Stimulated activated CD8-positive, alpha-beta memory T cell treated with anti-CD3 and anti-CD28 coated beads, Interleukin-7, amount 100 ng/mL, for 24 hours (primary cell): ENCODE measurements at places on chromosomes 1 and 21.

- DNase-seq, result no peak
These were observed 73.3 kb upstream of the ZC3H11B start for GRCh38 chr1:219686171-219686570.

DNA sequence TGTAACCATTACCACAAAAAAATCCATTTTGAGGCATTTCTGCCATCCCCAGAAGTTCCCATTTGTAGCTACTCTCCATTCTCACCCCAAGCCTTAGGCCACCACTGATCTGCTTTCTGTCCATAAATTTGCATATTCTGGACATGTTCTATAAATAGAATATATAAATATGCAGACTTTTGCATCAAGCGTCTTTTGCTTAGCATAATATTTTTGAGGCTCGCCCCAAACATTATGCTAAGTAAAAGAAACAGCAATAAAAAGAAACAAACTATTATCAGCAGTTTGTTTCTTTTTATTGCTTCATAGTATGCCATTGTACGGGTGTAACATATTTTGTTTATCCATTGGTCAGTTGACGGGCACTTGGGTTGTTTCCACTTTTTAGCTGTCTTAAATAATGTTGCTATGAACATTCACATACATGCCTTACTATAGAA is 7.9 kb downstream of the TFAP2E start:
- DNase-seq, result no peak

- DNase-seq, result no peak
These were observed 264.0 kb upstream of the CAMK1G start for GRCh38 chr1:209319549-209319948.

DNA sequence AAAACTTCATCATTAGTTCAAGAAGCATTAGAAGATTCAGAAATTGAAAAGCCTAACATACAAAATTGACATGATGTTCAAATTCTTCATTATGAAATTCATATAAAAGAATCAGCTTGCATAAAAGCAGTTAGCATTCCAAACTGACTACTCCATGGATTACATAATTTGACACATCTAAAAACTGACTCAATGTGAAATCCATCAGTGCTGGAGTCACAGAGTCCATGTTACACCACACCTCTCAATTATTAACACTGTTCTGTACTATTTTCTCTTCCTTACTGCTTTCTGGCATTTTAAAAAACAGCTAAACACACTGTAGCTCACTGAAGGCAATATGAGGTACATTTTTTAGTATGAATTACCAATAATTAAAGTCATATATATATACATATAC is 28.0 kb downstream of the ARHGAP29 start:
- DNase-seq, result no peak

DNA sequence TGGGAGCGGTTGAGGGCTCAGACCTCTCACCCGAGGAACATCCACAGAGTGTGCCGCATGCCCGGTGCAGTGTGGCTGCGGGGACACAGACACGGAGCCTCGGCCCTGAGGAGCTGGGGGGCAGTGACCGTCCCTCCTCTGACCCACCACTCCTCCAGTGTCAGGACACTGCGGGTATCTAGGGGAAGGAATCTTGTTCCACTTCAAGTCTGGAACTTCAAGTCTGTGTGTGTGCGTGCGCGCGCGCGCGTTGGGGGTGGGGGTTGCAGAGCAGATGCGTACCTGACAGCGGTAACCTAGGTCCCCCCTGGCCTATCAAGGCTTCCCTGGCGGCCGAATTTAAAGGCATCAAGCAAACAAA is 17.3 kb downstream of the PCSK9 start:
- DNase-seq, result no peak

DNA sequence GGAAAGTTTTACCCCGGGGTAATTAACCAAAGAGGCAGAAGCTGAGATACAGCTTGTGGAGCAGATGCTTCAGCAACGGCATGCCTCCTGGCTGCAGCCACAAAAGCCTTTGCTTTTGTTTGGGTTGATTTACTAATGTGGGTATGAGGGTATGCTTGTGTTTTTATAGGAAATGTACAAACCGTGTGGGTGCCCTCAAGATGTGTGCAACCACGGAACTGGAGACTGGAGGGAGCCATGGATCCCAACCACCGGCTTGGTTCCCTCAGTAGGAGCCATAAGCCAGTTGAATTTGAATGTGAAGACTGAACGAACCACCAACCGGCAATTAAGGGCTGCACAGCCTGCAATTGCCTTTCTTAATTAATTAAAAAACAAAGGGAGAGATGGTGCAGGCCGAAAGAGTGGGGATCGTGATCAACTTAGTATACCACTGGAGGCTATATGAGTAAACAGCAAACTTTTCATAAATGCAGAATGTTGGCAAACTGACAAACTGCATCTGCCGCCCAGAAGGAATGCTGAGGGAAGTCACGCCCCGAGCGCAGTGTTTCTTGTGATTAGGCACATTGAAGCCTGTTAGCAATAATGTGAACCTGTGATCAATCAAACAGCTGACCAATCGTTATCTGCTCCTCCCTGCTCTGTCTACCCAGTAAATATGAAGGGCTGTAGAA is 104.1 kb downstream of the DISP1 start:
- DNase-seq, result no peak

DNA sequence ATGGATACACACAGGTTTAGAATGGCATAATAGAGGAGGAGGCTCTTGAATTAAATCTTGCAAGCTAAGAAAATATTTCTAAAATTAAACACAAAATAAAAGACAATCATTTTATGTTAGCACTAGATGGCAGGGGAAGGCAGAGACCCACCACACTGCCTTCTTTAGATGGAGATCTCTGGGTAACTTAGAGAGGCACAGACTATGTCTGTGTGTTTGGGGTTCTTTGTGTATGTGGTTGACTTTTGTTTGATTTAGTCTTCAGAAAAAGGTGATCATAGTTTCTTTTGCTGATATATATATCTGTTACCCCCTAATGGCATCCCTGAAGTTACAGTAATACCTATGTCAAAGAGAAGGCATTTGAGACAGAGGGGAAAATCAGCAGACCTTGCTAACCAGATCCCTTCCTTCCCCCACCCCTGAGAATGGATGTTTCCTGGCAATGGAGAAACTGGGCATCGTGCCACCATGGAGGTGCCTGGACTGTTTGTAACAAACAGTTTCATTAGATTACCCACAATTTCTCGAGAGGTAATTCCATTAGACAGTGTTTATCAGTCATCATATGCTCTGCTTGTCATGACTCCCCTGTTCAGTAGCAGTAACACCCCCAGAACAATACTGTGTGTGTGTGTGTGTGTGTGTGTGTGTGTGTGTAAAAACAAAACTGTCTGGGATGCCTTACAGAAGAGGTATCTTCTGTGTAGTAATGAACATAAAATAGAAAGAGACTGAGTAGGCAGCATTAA is 228.3 kb upstream of the DEPDC1 start:
- no peak for DNase-seq

GRCh38 chr21:16291296-16291695 is 561.5 kb downstream of the USP25 start:
- DNase-seq, result no peak

DNA sequence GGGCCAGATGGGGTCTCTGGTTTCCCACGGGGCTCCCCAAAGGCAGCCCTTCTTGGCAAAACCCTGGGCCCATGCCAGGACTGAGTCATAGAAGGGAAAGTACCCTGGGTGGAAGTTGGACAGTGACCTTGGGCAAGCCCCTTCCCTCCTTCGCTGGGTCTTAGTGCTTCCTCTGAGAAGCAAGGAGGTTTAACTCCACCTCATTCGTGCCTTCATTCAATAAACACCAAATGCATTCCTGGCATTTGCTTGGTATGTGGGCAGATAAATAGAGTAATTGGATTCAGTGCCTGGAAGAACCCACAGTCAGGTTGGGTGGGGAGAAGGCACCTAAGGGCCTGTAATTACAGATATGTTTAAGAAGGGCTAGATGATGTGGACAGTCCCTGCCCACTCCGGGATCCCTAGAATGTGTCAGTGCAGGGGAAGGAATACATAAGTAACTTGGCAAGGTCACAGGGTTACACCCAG is 36.3 kb upstream of the CITED4 start:
- DNase-seq, result no peak

DNA sequence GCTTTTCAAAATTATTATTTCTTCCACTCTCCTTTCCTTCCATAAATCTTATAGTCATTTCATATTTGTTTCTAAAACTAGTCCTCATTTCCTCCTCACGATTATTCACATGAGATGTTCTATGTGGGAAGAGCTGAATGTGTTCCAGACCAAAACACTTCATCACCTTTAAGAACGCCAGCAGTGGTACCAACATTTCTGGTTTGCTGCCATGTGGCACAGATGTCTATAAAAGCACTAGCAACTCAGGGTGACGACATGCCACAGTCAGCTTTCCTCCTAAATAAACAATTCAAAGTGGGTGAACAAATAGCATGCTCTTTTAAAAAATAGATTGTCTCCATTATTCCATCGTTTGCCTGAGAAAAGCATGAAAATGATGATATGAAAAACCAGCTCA is 1217.8 kb upstream of the ADGRL2 start:
- no peak for DNase-seq

GRCh38 chr1:35561297-35561971 is 3.8 kb downstream of the NCDN start:
- DNase-seq, result no peak

- no peak for DNase-seq
These were observed 1.9 kb downstream of the TOR1AIP2 start for GRCh38 chr1:179875596-179876299.

GRCh38 chr1:41313661-41314131 is 47.5 kb upstream of the FOXO6 start:
- no peak for DNase-seq

- no peak for DNase-seq
These were observed 14.5 kb downstream of the KDF1 start for GRCh38 chr1:26945728-26946127.

- no peak for DNase-seq
These were observed 86.5 kb downstream of the RASAL2 start for GRCh38 chr1:178180405-178180804.

- no peak for DNase-seq
These were observed 276.0 kb downstream of the ASTN1 start for GRCh38 chr1:176888471-176889032.

DNA sequence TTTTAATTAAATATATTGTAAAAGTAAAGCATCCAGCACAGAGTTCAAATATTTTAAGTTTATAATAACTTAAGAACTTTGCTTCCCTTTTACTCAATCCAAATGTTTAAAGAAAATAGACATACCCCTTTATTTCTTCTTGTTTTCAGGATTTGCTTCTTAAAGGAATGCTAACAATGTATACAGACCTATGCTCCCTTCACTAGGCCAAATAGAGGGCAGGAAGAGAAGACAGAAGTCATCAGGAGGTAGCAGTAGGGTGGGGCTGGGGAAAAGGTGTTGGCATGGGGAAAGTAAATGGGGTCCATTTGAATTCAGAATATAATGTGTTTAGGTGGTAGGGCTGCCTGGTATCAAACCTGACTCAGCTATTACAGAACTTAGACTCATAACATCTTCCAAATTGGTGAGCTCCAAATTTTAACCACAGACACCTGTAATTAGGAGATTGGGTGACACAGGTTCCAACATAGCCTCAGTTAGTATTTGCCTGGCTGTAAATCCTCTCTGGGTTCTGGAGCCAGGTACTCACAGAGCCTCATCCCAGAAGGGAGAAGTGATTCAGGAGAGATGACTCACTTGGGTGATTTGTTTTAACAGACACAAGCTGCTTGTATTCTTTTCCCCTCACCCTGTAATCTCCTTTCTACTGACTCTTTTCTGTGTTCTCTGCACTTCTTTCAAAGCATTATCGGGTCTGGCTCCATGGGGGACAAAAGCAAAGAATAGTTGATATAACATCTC is 60.1 kb upstream of the DUSP10 start:
- DNase-seq, result no peak

DNA sequence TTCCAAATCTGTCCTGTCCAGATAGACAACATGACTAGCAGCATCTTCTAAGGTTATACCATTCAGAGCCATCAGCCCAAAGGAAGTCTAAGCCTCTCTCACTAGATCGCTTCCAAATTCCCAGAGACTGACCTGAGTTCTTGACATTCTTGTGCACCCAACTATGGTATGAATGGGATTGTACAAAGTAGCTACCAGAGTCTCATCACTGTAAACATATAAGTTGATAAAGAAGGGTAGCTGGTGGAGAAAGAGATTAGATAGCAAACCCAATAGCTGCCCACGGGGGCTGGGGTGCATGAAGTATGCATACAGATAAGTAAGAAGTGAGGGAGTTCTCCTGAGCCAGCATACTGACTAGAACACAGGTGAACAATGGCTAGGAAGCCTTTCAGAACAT is 180.0 kb downstream of the PLPP3 start:
- DNase-seq, result no peak

GRCh38 chr1:44545961-44546360 is 128.3 kb downstream of the TMEM53 start:
- DNase-seq, result no peak

GRCh38 chr1:62058956-62059355 is 135.7 kb upstream of the L1TD1 start:
- no peak for DNase-seq
